Activated CD8-positive, alpha-beta memory T cell treated with anti-CD3 and anti-CD28 coated beads for 4 hours (primary cell): ENCODE measurements at places on chromosomes 1 and 21.

- no peak for DNase-seq
Observed at GRCh38 chr1:185463433-185463832, 146.4 kb upstream of the IVNS1ABP start.

- no peak for DNase-seq
Observed at GRCh38 chr1:6795203-6795602, 9.9 kb downstream of the CAMTA1 start.

- DNase-seq = no peak
Observed at GRCh38 chr21:39900491-39900890, 33.3 kb downstream of the PCP4 start.

DNA sequence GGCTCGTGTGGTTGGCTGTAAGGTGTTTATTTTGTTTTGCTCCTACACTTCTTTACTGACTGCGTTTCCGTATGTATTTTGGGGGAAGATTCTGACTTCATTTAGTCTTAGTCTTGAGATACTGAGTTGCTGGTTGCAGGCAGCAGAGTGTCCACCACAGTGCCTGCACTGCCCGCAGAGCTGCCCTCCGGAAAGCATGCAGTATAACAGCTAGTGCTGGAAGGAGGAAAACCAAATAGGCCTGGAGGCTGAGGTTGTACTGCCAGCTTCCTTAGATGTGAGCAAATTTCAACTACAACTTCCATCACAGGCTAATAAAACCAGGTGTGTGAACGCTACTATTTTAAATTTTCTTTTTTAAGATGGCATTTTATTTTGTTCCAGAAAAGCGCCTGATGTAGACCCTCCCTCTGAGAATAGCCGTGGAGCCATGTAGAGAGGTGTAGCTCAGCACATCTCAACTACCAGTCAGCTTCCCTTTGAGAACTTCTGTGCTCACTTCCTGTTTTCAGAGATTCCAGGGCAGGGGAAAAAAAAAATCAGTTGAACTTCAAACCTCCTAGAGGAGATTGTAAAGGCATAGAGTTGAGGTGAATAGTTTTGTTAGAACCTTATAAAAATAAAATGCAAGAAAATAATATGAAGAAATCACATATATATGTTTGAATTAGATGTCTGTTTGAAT is 17.6 kb downstream of the LMO4 start:
- DNase-seq = no peak

DNA sequence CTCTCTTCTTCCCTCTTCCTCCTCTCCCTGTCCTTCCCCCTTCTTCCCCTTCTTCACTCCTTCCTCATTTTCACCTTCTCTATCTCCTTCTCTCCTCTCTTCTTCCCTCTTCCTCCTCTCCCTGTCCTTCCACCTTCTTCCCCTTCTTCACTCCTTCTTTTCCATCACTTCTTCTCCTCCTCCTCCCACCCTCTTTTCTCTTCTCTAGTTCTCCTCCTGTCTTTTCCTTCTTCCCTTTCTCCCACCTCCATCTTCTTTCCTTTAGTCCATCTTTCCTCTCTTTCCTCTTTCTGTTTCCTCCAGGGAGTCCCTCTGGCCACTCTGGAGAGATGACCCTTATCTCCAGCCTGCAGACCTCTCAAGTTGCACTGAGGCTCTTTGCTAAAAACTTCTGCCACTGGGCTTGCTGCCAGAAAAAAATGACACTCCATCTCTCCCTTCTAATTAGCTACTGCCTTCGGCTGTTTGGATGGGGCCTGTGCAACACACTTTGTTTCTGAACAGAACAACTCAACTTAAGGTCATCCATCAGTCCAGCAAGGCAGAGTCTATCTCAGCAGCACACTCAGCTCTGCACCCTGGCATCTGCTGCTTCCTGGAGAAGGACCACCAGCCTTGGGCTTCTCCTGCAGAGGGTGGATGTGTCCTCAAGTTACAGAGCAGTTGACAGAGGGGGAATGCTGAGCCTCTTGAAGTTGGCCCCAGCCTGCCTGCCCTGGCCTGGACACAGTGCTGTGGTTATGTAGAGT is 538.8 kb downstream of the MATN1 start:
- DNase-seq = no peak
